ENCODE measurements at places on chromosomes 3 and 15.

DNA sequence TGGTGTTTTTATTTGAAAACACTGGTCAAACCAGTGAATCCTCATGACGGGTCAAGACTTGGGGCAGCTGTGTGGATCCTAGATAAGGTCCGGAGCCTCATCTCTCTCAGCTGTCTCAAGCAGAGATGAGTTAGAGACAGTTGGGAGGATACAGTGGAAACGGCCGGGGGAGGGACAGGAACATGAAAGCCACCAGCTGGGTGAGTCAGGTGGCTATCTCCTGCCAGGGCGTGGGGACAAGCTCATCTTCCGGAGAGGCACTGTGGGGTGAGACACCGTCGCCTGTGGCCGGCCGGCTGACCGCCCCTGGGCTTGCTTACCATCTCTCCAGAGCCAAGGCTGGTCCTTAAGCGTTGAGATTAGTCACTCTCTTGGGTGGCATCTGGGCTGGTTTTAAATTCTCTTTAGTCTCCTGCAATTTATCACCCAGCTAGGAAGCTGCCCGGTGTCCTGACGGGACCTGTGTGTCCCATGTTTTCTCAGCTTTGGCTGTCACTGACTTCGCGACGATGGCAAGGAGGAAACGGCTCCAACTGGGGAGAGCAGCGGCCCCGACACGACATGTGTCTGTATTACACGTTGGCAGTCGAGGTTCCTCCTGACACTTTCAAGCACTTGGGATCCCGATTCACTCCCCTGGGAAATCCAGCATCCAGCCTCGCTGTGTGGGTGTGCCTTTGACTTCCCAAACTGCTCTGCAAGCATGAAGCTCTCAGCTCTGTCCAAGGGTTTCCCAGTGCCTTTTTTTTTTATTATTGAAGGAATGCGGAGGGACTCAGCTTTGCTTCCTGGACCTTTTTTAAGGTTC is 7.5 kb downstream of the ST8SIA2 start:
- DNase-seq = no peak

DNA sequence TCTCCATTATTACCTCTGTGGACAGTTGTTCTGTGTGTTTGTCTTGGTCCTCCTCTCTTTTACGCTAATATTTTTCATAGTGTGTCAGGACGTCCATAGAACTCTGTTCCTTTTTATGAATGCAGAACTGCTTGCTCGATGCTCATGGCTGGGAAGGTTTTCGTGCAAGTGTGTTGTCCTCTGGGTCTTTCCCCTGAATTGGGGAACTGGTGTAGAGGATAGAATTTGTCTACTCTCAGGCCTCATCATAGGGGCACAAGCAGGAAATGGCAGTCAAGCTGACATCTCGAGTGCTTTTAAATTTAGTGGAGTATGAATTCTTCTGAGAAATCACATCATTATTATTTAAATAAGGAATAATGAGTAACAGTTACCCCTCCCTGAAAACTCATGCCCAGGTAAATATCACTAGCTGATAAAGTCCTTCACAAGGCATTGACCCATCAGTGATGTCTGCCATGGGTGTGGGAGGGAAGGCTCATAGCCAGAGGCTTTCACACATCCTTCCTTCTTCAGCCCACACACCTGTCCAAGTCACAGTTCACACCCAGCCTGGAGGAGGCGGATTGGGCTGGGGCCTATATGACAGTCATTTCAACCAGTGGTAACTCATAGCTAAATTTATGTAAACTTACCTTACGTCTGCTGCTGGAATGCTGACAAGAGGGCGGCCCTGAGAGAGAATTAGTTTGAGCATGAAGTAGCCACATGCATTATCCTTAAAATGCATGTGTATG is 226.1 kb downstream of the PLCL2 start:
- DNase-seq = no peak

DNA sequence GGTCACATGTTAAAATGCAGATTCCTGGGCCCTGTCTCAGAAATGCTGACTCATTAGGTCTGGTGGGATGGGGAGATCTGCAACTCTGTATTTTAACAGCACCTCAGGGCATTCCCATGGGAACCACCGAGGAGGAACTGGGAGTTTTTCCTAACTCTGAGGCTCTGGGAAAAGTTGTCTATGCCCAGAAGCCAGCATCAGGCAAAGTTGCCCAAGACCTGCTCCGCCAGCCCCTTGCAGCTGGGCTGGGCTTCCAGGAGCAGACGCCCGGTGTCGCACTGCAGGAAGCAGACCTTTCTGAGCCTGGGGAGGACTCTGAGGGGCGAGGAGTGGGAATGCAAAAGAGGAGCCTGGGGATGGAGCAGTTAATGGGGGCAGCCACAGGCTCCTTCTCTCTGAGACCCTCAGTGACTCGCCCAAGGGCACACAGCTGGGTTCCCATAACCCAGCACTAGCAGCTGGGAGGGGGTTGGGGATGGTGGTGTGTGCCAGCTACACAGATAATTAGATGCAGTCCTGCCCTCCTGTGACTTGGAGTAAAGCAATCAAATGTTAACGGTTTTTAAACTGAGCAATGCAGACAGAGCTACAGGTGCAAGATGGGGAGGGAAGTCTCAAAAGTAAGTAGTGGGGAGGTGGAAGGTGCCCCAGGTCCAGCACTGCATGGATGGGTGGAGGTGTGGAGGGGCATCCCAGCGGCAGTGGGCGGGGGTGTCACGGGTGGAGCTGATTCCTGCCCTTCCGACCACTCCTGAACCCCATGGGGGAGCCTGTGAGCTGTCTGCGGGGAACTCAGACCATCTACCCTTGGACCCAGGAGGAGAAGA is 100.4 kb downstream of the LSM3 start:
- no peak for DNase-seq

- no peak for DNase-seq
Observed at GRCh38 chr15:23440596-23440995, 6.4 kb downstream of the GOLGA6L2 start.

GRCh38 chr15:51199541-51199940 is 104.8 kb upstream of the TNFAIP8L3 start:
- DNase-seq = no peak

GRCh38 chr15:36506733-36507356 is 72.6 kb upstream of the CDIN1 start:
- no peak for DNase-seq

DNA sequence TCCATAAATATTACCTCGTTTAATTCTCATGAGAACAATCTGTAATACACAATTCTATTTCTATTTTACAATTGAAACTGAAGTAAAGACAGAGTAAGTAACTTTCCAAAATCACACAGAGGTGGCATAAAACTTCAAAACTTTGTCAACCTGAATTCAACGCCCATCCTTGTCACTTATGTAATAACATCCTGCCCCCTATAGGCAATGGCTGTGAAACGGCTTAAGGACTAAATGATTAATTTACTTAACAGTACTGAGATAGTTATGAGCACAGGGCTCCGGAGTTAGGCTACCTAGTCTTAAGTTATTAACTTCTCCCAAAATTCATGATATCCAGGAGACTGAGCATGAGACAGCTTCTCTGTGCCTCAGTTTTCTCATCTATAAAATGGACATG is 293.1 kb upstream of the CHRM5 start:
- DNase-seq = no peak

GRCh38 chr3:98777801-98778220 is 14.7 kb downstream of the ST3GAL6 start:
- DNase-seq = no peak

- no peak for DNase-seq
Observed at GRCh38 chr3:114706591-114707232, 412.9 kb downstream of the TIGIT start.

DNA sequence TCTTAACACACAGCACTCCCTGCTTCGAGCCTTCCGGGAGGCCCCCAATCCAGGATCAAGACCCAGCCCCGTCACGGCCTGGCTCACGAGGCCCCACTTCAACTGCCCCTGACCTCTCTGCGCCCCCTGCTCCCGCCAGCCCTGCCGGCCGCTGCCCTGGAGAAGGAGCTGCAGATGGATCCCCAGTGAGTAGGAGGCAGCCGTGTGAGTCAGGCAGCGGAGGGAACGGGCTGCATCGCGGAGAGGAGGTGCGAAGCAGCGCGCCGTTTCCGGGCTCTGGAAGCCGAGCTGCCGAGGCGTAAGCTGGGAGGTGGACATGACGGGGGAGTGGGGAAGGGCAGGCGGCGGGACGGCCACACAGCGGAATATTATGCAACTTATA is 133.4 kb downstream of the TPRA1 start:
- DNase-seq = no peak

DNA sequence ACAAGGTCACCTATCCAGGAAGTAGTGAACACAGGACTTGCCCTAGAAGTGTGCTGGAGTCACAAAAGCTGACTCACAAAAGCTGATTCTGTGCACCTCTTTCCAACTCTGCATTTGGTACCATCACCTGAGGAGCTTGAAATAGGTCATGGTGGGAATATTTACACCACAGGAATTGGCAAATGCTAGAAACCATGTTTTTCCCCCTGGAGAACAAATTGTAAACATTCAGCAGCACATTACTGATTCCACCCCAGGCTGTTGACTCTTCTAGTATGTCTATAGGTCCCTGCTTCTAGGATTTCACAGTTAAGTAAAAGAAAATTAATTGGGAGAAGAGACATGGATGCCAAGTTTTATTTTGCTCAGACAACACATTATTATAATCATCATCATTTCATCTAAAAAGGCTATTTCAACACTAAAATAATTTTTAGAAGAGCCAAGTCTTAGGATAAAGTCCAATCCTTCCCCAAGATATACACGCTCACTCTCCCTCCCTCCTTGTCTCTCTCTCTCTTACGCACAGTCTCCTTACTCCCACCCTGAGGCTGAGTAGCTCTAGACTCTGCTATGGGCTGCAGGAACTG is 24.7 kb downstream of the CACNA2D2 start:
- DNase-seq = no peak

GRCh38 chr3:42961633-42962032 is 17.5 kb upstream of the GASK1A start:
- no peak for DNase-seq

DNA sequence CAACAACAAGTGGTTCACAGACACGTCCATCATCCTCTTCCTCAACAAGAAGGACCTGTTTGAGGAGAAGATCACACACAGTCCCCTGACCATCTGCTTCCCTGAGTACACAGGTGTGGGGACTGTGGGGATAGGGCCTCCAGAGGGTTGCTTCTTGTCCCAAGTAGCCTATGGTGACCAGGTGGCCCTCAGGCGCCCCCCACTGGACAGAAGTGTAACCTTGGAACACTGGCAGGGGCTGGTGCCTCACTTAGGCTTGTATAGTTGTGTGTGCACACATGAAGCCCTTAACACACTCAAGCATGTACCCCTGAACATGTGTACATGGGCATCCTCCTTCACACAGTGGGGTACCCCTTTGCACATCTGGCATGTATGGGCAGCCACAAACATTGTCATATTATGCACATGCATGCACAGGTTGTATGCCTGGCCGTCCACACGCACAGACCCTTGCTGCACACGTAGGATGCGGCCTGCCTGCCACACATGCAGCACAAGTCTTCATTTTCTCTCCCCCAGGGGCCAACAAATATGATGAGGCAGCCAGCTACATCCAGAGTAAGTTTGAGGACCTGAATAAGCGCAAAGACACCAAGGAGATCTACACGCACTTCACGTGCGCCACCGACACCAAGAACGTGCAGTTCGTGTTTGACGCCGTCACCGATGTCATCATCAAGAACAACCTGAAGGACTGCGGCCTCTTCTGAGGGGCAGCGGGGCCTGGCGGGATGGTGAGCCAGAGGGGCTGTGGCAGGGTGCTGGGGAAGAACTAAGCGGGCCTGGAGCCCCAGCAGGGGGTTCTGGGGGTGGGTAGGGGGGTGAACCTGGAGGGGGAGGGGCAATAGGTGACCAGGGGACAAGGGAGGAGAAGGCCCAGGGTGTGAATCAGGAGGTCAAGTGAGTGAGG is 11.7 kb upstream of the SEMA3B start:
- no peak for DNase-seq

GRCh38 chr3:121794264-121794983 is 40.4 kb downstream of the IQCB1 start:
- DNase-seq = no peak

- DNase-seq = no peak
Observed at GRCh38 chr3:186090901-186091300, 18.0 kb downstream of the ETV5 start.

- no peak for DNase-seq
Observed at GRCh38 chr3:99690761-99691369, 52.5 kb downstream of the COL8A1 start.

- DNase-seq = no peak
Observed at GRCh38 chr3:50649451-50649931, 25.2 kb upstream of the DOCK3 start.

DNA sequence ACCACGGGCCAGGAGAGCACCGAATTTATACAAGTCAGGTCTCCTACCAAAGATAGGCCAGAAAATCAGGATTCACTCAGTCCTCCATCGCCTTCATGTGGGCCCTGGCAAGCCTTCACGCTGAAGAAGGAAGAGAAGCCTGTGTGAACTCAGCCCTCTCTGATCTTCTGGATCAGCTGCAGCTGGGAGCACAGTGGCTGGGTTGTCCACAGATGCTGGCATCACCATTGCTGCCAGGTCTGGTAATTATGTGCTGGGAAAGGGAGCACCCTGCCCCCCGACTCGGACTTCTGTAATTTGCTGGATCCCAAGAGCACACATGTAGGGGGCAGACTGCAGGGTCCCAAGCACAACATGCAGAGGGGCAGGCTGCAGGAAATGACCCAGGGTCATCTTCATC is 12.4 kb upstream of the PDE8A start:
- no peak for DNase-seq

DNA sequence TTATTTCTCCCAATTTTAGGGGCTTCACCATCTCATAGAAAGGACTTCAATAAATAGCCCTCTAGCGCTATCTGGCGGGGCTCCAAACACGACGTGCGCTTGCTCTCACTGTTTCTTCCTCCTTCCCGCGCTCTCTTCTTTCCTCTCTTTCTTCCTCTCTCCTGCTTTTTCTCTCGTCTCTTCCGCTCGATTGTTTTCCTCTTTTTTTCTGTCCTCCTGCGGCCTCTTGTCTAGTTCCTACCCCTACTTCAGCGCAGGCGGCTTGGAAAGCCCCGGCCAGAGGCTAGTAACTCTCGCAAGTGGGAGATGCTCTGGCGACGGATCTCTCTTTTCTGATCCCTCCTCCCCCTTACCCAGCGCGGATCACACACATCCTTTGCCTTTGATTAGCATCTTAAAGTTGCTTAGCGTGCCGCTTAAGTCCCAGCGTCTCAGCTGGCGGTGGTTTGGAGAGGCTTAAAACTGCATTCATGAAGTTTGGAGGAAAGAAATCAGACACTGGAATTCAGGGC is 6.2 kb upstream of the MEIS2 start:
- no peak for DNase-seq

- DNase-seq = no peak
Observed at GRCh38 chr3:128345196-128345595, 121.5 kb downstream of the DNAJB8 start.

DNA sequence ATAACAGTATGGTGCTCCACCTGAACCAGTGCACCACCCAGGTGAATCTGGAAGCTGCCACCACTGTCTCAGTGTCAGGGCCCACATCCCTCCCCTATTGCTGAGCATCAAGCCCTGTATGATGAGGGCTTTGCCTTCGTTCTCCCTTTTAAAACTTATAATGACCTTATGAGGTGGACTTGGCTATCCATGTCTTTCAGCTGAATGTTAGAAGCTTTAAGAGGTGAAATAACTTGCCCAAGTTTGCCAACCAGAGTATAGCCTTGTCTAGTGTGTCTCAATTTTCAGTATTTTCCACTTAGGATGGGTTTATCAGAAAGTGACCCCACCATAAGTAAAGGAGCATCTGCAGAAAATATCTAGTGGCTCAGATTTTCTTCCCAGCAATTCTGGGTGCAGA is 87.8 kb downstream of the SHOX2 start:
- no peak for DNase-seq

- no peak for DNase-seq
Observed at GRCh38 chr15:39745415-39745814, 37.2 kb downstream of the FSIP1 start.

GRCh38 chr15:43808960-43809678 is 8.7 kb downstream of the HYPK start:
- no peak for DNase-seq

All from stimulated activated CD8-positive, alpha-beta memory T cell treated with anti-CD3 and anti-CD28 coated beads, Interleukin-4, amount 100 ng/mL, for 4 hours (primary cell).